CD4-positive, alpha-beta T cell treated with Interferon gamma for 1 hour (primary cell): ENCODE measurements at places on chromosomes 6 and 20.

- no peak for DNase-seq
Measured at GRCh38 chr6:14451594-14452374, 334.2 kb downstream of the CD83 start.

DNA sequence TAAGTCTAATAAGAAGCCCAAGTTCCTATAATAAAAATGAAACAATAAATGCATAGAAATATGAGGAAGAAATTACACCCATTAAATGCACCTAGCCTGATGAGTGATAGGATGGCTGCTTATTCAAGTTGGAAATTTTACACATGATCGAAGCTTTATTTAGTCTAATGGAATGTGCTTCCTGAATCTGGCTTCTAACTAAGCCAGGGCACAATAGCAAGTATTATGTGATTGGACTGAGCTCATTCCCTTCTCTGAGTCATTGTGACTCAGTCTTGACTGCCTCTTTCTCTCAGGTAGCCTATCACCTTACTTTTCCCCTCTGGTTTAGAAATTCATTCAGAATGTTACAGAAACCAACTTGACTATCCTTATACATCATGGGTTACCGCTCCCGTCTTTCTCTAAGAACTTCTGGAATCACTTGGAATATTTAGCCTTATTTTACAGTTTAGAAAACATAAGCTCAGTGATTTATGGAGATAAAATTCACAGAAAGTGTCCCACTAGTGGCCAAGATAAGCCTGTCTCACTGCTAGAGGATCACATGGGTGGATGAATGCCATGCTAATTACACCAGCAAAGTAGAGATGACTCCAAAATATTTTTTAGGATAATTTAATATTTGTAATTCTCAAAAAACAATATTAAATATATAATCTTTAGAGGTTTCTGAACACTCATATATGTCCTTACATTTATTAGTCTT, 505.3 kb upstream of the JAG1 start:
- no peak for DNase-seq

- peak; percentile 85 for DNase-seq
Measured at GRCh38 chr20:32155017-32155981, 45.8 kb downstream of the TM9SF4 start.

DNA sequence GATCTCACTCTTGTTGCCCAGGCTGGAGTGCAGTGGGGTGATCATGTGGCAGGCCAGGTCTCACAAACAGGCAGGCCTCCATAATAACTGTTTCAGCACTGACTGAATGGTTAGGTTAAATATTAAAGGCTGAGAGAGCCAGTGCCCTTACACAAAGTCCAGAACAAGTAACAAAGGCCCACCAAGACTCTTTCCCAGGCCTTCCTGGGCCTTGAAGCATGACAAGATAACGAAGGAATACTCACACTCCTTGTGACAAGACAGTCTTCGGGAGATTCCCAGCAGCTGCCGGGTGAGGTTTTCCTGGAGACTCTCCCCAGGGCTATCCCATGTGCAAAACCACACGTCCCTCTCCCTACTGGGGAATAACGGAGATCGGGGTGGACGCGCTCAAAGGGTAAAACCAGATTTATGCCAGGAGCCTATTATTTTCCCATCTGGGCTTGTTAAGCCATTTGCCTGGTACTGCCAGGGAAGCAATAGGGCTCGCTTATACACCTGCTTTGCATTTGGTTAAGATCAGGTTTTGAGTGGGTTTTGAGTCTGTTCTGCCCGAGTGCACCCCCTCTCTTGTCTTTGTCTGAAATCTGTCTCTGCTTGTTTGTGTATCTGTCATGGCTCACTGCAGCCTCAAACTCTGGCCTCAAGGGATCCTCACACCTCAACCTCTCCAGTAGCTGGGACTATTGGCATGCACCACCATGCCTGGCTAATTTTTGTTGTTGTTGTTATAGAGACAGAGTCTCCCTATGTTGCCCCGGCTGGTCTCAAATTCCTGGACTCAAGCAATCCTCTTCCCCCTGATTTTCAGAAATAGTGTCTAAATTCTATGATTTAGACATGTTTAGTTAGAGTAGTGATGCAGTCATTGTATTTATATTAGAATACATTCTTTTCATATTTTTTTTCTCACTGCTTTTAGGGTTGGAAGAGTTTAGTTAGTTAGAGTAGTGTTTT, 1.4 kb upstream of the ENPP3 start:
- DNase-seq = no peak

GRCh38 chr6:148980234-148980633, 233.4 kb downstream of the UST start:
- DNase-seq = no peak

GRCh38 chr6:18118330-18118729, 4.1 kb downstream of the NHLRC1 start:
- no peak for DNase-seq

- no peak for DNase-seq
Measured at GRCh38 chr6:31359581-31359980, 2.6 kb upstream of the HLA-B start.

DNA sequence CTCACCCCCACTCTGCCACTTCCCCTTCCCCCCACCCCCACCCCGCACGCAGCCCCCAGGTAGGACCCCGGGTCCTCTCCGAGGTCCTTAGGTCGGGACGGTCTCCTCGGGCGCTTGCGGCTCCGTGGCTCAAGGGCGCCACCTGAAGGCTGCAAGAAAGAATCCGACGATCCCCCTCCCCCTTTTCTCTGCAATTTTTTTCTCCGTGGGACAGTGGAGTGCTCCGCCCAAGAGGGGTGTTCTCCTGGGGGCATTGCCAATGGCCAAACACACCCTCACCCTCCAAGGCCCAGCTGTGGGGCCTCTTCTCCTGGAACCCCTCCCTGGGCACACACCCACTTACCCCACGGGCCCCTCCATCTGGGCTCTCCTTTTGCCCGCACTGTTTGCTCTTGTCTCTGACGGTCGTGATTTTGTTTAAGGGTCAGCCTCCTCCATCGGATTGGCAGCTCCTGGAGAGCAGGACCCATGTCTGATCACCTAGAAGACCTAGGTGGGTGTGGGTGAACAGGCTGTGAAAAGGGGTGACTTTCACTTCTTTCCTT, 1.1 kb upstream of the TMEM74B start:
- DNase-seq = peak; percentile 29

GRCh38 chr6:89214197-89214596, 3.0 kb downstream of the GABRR1 start:
- DNase-seq = no peak

DNA sequence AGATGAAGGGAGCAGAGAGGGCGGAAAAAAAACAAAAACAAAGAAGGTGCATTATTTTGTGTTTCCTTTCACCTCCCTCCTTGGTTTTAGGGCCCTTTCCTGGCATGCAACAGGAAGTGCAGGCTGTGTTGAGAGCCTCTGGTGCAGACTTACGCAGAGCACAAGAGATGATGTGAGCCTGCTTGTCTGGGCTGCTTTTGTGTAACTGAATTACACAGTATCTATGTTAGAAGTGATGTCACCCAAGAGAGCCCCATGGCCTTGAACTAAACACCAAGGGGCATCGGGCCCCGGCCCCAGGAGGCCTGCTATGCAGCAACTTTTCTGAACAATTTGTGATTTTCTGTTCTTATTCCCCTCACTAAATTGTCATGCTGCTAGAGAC, 25.5 kb downstream of the GNAS start:
- DNase-seq = peak; percentile 19

DNA sequence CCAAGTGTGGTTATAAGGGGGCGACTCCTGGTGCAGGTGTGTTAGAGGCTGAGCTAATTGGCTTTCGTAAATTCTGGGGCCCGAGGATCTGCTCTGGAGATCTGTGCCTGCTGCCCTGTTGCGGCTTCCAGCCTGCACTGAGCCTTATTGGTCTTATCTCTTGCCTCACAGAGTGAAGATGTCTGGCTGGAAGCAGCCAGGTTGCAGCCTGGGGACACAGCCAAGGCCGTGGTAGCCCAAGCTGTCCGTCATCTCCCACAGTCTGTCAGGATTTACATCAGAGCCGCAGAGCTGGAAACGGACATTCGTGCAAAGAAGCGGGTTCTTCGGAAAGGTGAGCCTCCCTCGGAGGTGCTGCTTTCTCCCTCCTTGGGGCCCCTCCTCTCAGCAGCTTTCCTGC, 20.0 kb downstream of the PRPF6 start:
- DNase-seq = no peak

DNA sequence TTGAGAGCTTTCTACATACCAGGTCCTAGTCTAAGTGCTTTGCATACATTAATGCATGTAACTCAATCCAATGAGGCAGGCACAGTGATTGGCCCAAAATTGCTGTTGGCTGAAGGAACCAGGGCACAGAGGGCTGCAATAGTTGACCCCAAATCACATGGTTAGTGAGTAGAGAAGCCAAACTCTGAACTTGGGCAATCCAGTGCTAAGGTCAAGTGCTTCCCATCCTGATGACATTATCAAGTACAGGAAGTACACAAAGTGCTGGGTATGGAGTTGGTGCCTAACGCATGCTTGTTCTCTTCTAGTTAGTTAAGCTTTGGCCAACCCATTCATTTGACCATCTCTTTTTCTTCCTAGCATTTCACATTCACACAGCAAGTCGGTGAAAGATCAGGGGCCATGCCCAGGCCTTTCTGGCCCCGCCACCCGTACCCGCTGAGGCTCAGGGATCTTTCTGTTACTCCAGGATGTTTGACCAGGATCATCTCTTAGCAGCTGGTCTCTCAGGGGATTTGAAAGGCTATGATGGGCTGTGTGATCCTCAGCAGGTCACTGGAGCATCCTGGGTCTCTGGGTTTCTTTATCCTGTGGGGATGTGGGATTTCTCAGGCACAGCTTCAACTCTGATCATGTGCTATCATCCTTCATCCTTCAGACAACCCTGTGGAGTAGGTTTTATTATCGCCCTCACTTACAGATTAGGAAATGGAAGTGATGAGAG, 7.0 kb downstream of the KCNB1 start:
- DNase-seq = no peak

DNA sequence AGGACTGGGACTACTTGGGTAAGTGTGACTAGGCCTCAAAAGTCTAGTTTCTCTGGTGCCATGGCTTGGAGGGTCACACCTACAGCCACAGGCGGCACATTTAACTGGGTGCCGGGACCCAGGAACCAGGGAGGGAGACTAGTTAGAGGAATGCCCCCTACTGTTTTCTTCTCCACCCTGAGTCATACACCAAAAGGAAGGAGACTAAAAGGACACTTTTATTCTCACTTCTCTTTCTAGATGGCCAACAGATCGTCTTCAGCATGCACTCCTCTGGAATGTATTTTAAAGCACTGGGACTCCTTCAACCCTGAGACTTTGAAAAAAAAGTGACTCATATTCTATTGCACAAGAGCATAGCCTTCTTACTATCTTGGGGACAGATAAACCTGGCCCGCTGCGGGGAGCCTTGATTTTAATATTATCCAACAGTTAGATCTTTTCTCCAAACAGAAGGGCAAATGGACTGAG, 33.4 kb downstream of the PLN start:
- no peak for DNase-seq

GRCh38 chr20:40677343-40677924, 11.6 kb downstream of the MAFB start:
- DNase-seq = no peak

DNA sequence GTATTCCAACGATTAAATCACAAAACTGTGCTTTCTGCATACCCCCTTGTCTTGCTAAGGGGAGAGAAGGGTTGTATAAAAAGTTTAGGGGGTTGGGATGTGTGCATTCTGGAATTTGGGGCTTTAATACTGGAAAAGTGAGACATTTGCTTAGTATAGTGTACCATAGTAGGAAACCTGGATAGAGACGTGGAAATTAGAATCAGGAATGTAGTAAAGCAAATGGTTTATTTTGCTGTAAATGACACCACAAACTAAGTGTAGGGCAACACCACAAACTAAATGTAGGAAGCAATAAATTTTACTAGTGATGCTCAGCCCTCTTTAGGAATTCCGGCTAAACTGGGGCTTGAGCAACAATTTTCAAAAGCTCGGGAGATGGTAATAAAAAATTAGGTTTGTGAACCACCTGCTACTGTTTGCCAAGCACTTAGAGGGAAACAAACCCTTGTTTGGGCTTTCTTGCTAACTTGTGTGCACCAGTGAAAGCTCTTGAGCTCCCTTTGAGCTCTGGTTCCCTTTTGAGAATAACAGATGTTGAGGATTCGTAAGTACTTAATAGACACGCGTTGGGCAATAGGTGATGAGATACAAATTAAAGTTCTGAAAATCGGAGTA, 13.8 kb downstream of the BRD2 start:
- no peak for DNase-seq

DNA sequence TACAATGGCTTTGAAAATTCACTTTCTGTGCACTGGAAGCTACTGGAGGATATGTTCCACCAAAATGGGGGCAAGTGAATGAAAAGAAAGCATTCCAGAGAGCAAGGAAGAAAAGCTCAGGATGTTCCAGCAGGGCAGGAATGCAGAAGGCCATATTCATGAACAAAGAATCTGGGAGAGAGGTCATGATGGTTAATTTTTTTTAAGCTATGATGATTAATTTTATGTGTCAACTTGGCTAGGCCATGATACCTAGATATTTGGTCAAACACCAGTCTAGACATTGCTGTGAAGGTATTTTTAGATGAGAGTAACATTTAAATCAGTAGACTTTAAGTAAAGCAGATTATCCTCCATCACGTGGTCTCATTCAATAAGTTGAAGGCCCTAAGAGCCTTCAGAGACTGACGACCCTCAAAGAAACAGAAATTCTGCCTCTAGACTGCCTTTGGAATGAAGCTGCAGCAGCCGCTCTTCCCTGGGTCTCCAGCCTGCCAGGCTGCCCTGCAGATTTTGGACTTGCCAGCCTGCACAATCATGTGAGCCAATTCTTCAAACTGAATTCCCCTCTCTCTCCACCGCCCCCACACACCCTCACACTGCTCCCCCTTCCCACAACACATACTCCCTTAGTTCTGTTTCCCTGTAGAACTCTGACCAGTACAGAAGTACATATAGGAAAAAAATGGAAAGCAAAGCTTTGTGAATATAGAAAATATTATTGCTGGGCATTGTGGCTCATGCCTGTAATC, 20.1 kb upstream of the GCM1 start:
- no peak for DNase-seq

GRCh38 chr6:113734982-113735381, 122.2 kb upstream of the MARCKS start:
- no peak for DNase-seq

DNA sequence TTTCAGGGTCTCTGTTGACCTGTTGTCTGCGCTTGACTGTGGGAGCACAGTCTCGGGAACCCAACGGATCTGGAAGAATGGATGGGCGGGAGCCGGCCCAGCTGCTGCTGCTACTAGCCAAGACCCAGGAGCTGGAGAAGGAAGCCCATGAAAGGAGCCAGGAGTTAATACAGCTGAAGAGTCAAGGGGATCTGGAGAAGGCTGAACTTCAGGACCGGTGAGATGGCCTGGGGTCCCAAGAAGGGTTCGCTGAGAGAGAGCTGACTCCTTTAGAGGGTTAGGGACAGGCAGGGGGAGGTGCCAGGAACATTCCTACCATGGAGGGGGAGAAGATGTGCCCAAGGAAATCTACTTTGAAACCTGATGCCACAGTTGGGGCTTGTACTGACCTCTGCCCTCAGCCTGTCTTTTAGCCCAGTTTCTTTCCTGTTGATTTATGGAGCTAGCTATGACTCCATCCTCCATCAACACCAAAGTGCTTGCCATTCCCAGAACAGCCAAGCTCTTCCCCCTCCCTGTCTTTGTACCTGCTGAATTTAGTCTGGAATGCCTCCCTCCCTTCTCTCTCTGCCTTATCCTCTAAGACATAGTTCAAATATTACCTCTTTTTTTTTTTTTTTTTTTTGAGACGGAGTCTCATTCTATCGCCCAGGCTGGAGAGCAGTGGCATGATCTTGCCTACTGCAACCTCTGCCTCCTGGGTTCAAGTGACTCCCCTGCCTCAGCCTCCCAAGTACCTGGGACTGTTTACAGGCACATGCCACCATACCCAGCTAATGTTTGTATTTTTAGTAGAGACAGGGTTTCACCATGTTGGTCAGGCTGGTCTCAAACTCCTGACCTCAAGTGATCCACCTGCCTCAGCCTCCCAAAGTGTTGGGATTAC, 12.2 kb downstream of the CEP250 start:
- DNase-seq = no peak

- DNase-seq = no peak
Measured at GRCh38 chr6:12899046-12899833, 182.7 kb downstream of the PHACTR1 start.
